ENCODE measurements at places on chromosomes 5 and 9. TPM values are rescaled to one million over a fixed set of nuclear protein-coding genes. Genes with fewer than 3 reads are reported as not detected.
A peak's percentile ranks its signal among the peaks of the same experiment; 100 is the strongest.

GRCh38 chr5:162372256-162372655 lies 304.7 kb downstream of the GABRG2 start:
- no peak for DNase-seq

The COL23A1 gene
- total RNA-seq, result not detected

DNA sequence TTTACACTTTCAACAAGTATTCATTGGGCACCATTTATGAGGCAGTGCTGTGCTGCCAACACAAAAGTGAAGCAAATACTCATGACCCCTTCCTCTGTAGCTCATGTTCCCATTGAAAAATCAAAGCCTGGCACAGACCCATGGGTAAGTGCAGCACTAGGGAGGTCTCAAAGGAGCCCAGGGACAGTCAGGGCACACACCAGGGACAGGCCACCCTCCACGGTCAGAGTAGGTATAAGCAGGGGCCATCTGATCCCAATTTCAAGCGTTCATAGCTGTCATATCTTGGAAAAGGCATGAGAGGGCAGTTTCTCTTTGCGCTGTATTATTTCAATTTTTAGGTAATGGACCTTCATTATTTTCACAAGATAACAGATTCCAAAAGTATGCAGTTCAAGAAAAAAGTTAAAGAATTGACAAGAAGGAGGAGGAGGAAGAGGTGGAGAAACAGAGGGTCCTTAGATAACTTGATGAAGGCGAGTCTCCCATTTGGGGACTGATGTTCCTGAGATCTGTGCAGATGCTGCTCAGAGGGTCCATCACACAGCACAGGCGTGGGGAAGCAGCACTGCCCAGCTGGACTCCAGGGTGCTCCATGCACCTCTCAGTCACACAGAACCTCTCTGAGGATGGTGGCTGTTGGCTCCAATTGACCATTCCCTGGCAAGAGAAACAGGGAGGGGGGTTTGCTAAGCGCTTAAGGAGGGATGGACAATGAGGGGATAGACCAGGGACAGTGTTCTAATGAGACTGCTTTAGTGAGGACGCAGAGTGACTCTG lies 7.5 kb downstream of the CTSL start:
- no peak for DNase-seq

The IFNA13 gene
- not detected for total RNA-seq

- DNase-seq, result no peak
These were observed 321.8 kb upstream of the MEF2C start for GRCh38 chr5:89204756-89205155.

GRCh38 chr5:171492781-171493180 lies 73.3 kb downstream of the FGF18 start:
- no peak for DNase-seq

- DNase-seq, result no peak
These were observed 445.7 kb upstream of the TRPC7 start for GRCh38 chr5:136811086-136811485.

DNA sequence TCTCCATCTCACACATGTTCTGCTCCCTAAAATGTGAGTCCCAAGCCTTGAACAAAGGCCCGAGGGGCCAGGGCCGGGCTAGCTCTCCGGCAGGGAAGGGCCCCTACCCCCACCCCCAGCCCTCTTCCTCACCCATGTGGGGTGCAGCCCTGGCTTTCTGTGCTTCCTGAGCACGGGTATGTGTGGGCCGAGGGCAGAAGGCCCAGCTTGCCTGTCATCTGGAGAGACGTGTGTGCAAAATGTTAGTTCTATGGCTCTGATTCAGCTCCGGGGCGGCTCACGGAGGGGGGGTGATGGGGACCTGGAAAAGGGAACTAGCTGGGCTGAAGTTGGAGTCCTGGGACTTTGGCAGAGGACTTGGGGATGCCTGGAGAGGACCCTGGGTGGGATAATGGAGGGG lies 90.3 kb upstream of the ARAP3 start:
- DNase-seq, result no peak

DNA sequence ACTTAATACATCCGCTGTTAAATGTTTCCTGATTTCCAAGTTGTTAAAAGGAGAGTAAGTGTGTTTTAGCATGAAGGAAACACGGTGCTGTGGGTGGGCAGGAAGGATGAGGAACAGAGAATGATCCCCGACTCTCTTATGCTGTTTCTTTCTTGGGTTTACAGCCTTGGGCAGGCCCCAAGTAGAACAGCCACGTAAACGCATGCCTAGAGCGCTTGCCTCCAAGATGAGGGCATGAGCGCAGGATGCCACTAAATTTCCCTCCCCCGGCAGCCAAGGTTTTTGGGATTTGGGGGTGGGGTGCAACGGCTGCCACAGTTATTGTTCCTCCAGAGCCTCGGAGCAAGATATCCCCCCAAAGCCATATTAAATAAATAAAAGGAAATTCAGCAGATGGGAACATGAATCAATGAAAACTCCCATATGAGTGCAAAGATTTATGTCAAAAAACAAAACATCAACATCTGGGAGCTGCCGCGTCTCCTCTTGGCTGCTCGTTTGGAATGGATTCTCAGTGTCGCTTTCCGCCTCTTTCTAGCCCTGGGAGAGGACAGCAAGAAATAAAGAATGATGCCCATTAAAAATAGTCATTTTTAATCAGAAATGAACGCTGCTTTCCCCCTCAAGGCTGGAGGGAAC lies 10.0 kb upstream of the DELE1 start:
- DNase-seq, result no peak

DNA sequence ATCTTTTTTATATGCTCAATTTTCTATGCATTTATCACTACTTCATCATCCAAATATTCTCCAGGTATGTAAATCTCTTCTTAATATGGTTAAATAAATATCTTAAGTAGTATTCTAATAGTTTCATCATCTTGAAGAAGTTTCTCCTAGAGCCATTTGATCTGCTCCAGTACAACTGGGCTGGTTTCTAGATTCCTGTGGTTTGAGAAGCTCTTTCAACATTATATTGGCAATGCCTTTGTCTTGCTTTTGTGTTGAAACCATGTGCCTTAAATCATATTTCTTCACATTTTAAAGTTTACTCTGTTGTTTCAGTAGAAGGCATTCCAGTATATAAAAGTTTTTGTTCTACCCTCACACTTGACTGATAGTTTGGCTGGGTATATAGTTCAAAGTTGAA lies 27.6 kb downstream of the MBLAC2 start:
- DNase-seq, result no peak

- no peak for DNase-seq
These were observed 136.1 kb upstream of the HAND1 start for GRCh38 chr5:154614125-154614524.

- DNase-seq, result no peak
These were observed 61.4 kb downstream of the PGM5 start for GRCh38 chr9:68417762-68418161.

DNA sequence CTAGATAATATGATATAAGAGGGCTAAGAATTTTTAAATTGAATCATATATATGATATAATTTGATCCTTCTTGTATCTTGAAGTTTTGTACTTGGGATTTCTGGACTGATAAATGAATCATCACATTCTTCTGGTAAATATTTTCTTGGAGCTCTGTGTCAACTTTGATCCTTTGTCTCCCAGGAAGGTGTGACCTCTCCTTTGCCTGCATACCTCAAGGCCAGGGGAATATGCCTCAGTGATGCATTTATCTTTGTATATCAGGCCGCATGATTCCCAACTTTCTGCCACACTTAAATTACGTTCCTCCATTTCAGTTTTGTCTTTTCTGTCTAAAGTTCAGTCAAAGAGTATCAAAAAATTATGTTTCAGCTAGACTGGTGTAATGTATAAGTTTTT lies 101.2 kb downstream of the NLN start:
- no peak for DNase-seq

GRCh38 chr9:136239983-136240330 lies 5.7 kb downstream of the QSOX2 start:
- no peak for DNase-seq

DNA sequence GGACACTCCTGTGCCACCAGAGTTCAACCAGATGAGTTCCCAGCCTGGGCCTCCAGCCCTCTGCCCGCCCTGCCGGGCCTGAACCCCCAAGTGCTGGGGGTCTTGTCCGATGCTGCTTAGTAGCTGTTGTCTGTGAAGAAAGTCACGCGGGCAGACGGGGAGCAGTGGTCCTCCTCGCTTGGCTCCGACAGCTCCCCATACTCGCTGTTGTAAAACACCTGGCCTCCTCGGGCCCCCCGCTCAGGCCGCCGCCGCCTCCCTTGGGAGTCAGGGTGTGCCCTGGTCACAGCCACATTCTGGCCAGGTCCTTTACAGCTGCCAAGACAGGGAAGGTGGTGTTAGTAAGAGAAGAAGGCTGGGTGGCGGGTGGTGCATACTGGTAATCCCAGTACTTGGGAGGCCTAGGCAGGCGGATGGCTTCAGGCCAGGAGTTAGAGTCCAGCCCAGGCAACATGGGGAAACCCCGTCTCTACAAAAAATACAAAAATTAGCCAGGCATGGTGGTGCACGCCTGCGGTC lies 11.8 kb upstream of the SCGB3A1 start:
- DNase-seq, result no peak

DNA sequence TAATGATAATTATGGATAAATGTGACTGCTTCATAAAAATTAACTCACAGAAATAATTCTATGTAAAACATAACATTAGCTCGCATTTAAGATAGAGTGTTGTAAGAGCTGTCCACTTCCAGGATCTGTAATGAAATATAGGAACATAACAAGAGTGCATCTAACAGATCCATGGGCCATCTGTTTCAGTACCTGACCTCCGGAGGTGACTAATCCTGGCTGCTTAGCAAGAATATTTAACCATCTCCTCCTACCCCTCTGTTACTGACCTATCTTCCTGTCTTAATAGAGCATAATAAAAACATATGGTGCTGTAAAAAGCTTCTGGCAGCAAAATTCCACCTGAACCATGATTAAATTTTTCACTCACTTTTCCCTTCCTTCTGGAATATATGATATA lies 7.1 kb downstream of the PLCXD3 start:
- no peak for DNase-seq

- no peak for DNase-seq
These were observed 134.1 kb downstream of the RGS3 start for GRCh38 chr9:113597390-113598241.

- peak; percentile 33 for DNase-seq
These were observed 8.1 kb upstream of the DAB2 start for GRCh38 chr5:39432696-39433530.

GRCh38 chr5:14240359-14240758 lies 97.2 kb downstream of the TRIO start:
- no peak for DNase-seq

Data from HT-29 (cell line).